Activated T-helper 2 cell treated with anti-CD3 and anti-CD28 coated beads, Interferon-gamma antibody, Interleukin-2, Interleukin-4, amounts not matched to agents 10 μg/mL and 5 μg/mL and 100 μg/mL, durations not matched to agents 14 hours and 24 hours and 36 hours (primary cell): ENCODE measurements at places on chromosomes 7 and 10.

DNA sequence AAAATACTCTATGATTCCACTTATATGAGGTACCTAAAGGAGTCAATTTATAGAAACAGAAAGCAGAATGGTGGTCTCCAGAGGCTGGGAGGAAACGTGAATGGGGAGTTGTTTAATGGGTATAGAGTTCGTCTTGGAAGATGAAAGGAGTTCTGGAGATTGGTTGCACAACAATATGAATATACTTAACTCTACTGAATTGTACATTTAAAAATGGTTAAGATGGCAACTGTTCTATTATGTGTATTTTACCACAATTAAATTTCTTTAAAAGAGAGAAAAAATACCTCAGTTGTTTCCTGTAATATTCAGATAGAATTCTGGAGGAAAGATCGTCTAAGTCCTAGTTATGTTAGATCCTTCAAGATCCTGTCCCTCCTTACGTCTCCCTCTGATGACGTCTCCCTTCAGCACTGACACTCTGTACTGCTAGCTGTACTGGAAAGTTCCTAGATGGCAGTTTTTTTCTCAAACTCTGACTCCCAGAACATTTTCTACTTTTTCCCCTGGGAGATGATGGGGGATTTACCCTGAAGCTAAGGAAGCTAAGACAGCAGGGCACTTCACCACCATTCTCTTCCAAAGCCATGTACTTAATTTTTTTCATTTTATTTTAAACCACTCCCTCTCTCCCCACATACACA lies 53.2 kb upstream of the CAV2 start:
- DNase-seq = no peak

- no peak for DNase-seq
Observed at GRCh38 chr10:51314481-51314880, 240.2 kb downstream of the PRKG1 start.

- no peak for DNase-seq
Observed at GRCh38 chr10:132306343-132306685, 1.4 kb downstream of the STK32C start.

GRCh38 chr7:27420702-27421101 lies 178.1 kb downstream of the EVX1 start:
- no peak for DNase-seq

- DNase-seq = no peak
Observed at GRCh38 chr10:93475227-93475626, 6.9 kb downstream of the MYOF start.

- DNase-seq = no peak
Observed at GRCh38 chr10:24952143-24952706, at the start of gene PRTFDC1. Gene PRTFDC1, minus strand, starts transcription at chr10:24952606. Its CDS starts 31 bp downstream, at chr10:24952575.

DNA sequence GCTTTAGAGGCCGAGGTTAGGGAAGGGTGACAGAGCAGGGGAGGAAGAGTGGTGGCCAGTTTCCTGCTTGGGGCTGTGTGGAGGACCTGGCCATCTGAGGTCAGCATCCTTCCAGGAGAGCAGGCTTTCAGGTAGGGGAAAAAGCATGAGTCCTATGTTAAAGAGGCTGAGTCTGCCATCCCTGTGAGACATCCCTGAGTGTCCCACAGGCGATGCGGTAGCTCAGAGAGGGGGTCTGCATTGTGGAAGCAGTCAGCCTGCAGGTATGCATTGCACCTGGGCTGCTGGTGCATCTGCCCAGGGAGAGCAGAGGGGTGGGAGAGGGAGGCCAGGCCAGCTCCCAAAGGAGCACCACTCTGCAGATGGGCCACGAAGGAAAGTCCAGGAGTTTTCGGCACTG lies 282.1 kb upstream of the ZNF32 start:
- DNase-seq = no peak

DNA sequence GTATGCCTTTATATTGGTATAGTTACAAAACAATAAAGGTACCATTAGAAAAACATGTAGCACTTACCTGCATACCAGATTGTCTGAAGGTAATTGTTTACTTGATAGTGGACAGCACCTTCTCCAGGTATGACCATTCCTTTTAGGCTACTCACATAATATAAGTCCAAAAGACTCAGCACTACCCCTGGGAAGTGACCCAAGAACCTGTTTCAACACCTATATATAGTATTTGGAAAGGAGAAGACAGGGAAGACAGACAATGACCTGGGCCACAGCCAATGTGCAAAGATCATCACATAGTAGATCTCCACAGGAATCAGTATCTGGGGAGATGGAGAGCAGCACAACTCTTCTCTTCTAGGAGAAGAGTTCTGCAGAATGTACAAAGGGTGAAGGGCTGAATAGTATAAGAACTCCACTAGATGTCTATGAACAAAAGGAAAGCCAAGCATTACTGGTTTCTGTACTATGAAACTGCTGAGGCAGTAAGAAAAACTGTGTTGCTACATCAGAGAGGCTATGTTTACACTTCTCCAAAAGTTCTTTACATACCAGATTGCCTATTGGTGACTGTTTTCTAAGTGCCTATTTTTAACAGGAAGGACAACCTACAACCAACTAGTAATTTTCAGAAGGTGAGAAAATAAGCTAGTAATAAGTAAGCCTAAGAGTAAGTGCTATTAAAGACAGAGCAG lies 159.2 kb downstream of the BTAF1 start:
- no peak for DNase-seq

DNA sequence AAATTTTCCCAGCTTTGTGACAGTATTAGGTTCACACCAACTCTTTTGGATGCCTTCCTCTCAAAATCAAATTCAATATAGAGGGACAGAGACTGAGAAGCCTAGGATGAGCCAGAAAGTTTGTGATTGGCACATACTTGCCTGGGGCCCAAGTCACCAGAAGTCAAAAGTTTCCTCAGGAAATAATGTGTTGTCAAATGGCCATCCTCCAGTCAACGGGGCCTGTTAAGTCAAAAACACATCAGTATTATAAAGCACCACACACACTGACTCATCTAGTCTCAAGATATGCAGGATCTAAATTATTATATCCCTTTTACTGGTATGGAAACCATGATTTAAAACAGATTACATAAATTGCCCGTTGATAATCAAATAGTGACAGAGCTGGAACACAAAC lies 158.1 kb downstream of the AHR start:
- DNase-seq = no peak

- DNase-seq = no peak
Observed at GRCh38 chr10:100743626-100744135, 1.7 kb upstream of the PAX2 start.

DNA sequence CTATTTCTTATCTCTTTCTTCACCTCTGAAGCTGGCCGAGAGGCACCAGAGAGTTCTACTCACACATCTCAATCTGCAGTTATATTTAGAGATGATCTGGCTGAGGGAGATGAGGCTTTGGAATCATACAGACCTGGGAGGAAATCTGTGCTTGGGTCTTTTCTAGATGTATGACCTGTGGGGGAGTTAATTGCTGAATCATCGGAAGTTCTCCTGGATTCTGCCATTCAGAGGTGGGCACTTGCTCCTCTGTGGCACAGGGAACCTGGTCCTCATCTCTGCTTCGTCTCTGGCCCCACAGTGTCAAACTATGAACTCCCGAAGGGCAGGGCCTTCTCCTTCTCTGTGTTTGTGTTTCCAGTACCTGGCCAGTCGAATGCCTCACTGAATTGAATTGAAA lies 52.5 kb downstream of the BLNK start:
- DNase-seq = no peak

DNA sequence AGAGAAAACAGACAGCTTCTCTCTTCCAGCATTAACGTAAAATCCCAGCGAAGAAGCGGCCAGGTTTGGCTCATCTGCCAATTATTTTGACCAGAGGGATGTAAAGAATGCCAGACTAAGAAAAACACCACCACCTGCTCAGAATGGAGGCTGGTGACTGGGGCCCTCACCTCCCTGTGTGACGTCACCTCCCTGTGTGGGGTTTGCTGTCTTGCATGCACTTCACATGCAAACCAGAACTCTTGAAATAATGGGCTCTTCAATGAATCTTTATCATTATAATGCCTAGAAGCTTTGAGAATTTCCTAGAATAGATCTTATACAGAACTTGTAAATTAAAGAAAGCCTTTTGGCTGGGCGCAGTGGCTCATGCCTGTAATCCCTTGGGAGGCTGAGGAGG lies 101.8 kb upstream of the WAC start:
- DNase-seq = no peak

GRCh38 chr10:3104251-3104918 lies 37.0 kb downstream of the PFKP start:
- DNase-seq = no peak

GRCh38 chr10:6130848-6131470 lies 42.1 kb downstream of the RBM17 start:
- DNase-seq = no peak

- no peak for DNase-seq
Observed at GRCh38 chr10:29827512-29827911, 192.7 kb upstream of the SVIL start.
